ENCODE measurements at places on chromosomes 5 and 9.
A peak's percentile ranks its signal among the peaks of the same experiment; 100 is the strongest.

GRCh38 chr5:15993919-15994318 is 185.7 kb downstream of the MARCHF11 start:
- DNase-seq: peak; percentile 20

DNA sequence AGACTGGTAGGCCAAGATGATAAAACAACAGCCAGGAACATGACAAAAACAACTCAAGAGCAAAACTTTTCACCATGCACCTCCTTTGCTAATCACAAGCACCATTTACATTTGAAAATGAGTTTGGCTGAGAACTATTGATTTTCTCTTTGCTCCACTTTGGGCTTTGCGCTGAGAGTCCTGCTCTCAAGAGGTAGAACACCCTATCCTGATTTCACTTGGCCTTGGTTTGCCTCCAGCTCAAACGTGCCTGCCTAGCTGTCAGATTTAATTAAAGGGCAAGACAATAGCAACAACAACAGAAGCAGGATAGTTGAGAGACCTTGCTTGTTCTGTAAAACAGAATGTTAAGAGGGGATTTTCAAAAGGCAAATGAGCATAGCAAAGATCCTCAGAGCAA is 128.2 kb upstream of the ASTN2 start:
- no peak for DNase-seq

DNA sequence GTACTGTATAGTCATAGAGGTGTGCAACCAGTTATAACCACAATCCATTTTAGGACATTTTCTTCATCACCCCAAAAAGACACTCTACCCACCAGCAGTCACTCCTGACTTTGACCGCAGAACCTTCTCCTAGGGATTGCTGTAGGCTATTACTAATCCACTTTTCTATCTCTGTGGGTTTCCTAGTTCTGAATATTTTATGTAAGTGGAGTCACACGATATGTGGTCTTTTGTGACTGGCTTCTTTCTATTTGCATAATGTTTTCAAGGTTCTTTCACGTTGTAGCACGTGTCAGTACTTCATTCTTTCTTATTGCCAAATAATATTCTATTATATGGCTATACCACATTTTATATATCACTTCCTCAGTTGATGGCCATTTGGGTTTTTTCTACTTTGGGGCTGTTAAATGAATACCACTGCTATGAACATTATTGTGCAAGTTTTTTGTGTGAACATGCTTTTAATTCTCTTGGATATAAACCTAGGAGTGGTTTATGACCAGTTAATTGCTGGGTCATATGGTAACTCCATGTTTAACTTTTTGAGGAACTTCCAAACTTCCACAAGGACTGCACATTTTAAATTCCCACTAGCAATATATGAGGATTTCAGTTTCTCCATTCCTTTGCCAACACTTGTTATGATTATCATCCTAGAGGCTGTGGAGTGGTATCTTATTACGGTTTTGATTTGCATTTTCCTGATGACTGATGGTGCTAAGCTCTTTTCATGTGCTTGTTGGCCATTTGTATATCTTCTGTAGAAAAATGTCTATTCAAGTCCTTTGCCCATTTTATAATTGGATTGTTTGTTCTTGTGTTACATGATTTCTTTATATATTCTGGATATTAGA is 37.8 kb downstream of the MRRF start:
- no peak for DNase-seq

- no peak for DNase-seq
Measured at GRCh38 chr9:15299374-15299939, 7.6 kb downstream of the TTC39B start.

- no peak for DNase-seq
Measured at GRCh38 chr5:44364097-44364496, 25.1 kb downstream of the FGF10 start.
